ENCODE measurements at places on chromosomes 6 and 20.

DNA sequence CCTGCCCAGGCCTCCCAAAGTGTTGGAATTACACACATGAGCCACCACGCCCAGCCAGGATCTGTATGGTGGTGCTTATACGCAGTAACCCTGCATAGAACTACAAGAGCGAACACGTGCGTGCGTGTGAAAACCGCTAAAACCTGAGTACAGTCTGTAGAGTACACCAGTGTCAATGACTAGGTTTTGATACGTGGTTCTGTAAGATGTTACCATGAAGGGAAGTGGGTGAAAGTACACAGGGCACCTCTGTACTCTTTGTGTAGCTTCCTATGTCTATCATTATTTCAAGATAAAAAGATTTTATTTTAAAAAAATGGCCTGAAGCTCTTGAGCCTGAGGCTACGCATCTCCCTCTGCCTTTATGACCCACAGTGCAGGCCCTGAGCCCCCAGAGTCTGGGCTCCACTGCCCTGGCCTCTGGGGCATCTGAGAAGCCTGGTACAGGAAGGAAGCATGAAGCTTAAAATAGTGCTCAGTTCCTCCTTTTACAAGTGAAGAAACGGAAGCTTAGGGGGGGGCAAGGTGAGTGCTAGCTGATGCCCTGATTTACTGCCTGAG, 21.6 kb downstream of the LY86 start:
- DNase-seq, result no peak

DNA sequence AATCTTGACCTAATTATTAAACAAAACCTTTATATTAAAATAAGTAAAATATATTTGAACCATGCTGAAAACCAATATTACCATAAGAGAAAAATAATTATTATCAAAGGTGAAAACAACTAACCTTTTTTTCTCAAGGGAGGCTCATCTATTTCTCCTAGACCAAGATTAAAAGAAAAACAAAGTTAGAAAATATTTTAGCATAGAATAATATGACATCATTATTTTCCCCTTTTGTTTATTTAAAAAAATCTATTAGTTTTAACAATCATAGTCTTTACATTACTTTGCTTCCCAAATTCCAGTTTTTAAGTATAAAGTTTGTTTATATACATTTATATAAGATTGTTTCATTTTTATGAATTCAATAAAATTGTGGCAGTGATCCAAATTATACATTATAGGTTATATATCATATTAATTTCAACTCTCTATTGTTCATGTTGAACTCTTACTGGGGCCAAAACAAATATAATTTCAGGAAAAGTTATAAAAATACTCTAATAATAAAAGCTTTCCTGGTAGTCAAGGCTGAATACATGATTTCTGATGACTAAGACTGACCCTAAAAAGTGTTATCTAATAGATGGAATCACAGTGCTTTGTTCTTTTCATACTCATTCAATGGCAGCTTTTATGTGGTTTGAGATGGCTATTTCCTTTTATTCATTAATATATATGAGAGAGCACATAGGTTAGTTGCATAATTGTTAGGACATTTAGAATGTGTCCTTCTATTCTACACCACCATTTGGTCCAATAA, 89.4 kb downstream of the TRDN start:
- no peak for DNase-seq

DNA sequence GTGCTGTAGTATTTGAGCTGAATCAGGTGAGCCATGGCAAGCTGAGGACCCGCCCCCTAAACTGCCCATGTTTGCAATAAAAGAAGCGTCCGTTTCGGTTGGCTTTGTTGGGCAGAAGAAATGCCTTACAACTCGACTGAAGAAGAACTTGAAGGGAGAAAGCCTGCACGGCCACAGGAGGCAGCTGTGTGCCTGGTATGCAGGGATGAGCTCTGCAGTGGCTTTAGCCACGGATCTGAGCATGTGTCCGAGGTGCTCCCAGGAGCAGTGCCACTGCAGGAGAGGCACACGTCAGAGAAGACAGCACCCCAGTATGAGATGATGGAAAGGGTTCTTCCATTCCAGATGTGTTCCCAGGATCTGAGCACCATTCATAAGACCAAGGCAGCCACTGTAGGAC, 23.5 kb downstream of the KIZ start:
- DNase-seq, result no peak

DNA sequence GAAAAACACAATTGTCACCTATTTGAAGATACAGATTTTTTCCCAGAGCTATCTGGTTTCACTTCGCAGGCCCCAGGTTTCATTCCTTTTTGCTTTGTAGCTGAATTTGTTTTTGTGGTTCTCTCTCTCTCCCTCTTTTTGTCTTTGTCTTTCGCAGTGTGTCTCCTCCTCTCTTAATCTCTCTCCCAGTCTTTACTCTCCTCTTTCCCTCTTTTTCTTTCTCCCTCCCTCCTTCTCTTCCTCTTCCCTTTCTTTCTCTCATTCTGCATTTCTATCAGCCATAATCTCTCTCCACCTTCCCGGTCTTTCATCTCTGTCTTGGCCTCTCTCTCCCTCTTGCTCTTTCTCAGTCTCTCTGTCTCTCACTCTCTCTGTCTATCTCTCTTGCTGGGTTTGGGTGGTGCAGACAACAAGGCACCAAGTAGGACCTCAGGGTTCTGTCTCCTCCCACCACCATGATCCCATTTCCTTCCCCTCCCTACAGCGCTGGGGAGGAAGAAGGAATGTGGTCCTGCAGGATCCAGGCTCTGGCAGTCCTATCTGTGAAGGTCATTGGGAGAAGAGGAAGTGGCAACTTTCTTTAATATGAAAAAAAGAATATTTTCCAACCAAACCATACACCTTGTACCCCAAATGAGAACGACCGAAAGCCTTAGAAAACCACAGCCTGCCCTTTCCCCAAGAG, 63.2 kb downstream of the BANF2 start:
- DNase-seq, result no peak

DNA sequence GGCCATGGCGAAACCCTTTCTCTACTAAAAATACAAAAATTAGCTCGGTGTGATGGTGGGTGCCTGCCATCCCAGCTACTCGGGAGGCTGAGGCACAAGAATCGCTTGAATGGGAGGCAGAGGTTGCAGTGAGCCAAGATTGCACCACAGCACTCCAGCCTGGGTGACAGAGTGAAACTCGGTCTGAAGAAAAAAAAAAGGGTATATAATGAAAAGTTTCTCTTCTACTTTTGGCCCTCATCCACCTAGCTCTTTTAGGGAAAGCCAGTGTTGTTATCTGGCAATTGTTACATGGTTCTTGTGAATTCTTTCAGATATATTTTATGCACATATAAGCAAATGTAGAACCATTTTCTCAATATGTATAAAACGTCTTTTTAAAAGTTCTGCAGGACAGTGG, 19.0 kb downstream of the KIF3B start:
- no peak for DNase-seq

DNA sequence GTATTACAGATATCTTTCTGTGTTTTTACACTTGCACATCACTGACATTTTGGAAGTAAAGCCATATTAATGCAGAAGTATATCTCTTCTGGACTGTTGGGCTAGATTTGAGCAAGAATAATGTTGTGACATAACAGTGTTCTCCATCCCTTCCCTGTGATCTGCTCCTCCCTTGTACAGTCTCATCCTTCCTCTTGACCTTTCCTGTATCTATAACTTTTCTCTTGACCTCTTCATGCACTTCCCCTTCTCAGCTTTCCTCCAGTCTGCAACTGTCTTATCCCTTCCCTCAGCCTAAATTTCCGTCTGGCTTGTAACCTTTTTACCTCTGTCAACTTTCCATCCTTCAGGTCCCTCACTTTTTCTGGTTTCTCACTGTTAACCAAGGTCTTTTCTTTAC, 29.8 kb downstream of the NCOA3 start:
- no peak for DNase-seq

GRCh38 chr6:38193481-38194281, 374.2 kb downstream of the ZFAND3 start:
- DNase-seq, result no peak

DNA sequence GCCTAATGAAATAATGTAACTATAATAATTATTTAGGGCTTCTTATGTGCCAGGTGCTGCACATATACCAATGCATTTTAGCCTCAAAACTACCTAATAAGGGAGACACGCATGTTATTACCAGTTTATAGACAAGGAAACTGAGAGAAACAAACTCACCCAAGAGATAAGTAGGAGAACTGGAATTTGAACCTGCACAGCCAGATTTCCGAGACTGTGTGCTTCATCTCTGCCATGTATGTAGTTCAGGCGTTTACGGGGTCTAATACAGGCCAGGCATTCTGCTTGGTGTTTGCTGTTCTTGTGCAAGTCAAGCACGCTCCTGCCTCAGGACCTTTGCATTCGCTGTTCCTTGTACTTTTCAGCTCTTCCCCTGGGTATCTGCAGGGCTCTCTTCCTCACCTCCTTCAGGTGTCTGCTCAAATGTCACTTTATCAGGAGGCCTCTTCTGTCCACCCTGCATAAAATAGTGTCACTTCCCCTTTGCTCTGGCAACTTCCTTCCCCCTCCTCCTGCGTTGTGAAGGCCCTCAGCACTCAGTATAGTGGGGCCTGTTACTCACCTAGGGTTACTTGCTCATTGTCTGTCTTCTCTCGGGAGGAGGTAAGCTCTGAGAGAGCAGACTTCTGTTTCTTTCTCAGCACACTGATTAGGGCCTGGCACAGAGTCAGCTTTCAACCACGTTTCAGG, 6.1 kb upstream of the NSFL1C start:
- no peak for DNase-seq

- DNase-seq, result no peak
Observed at GRCh38 chr6:43785904-43786303, 15.9 kb downstream of the VEGFA start.

- DNase-seq, result no peak
Observed at GRCh38 chr6:80886475-80886874, 780.0 kb downstream of the BCKDHB start.

GRCh38 chr20:23049201-23050075, at the start of gene THBD:
Gene THBD, minus strand, starts transcription at chr20:23049672. Its CDS starts 168 bp downstream, at chr20:23049504.
- no peak for DNase-seq

DNA sequence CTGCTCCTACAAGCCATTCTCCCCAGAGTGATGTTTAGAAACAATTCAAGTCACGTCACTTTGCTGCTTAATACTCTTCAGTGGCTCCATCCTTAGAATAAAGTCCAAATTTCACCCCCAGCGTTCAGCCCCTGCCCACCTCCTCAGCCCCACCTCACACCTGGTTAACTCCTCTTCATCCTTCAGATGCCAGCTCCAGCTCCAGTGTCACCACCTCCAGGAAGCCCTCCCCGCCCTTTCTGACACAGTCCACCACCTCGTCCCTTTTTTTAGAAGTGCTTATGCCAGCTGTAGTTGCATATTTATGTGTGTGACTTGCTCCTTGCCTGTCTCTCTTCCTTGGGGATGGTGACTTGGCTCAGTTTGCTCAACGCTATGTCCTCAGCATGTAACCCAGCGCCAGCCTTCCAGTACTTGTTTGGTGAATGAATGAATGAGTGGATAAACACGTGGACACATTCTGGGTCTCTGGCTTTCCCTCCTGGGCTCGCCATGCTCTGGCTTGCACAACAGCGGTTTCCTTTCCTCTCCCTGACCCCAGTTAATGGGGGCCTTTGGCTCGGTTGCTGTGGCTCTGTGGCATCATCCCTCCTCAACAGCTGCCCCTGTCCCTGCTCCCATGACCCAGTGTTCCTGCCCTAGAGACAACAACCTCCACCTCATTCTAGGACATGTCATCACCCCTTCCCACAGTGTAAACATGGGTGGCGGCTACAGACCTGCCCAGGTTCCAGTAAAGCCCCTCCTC, 3.7 kb upstream of the IP6K3 start:
- no peak for DNase-seq

GRCh38 chr6:73302339-73302738, 39.3 kb upstream of the KHDC1 start:
- DNase-seq, result no peak

- no peak for DNase-seq
Observed at GRCh38 chr6:71367756-71368155, 79.1 kb downstream of the OGFRL1 start.

DNA sequence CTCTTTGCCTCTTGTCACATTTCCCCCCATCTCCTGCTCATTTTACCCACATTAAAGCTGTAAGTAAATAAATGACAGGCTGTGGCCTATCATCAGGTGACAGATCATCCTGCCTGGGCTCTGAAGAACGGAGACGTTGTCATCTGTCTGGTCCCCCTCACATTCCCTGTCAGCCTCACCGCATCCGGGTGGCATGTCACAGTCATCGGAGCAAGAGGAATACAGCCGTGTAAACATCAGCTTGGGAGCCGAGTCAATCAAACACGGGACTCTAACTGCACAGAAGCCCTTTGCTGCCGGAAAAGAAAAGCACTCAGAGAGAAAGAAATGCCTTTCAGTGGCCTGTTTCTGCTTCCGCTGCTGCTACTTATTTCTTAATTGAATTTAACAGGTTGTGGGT, 371.9 kb upstream of the ID4 start:
- no peak for DNase-seq
